ENCODE measurements at places on chromosomes 2 and 18.
A peak's percentile ranks its signal among the peaks of the same experiment; 100 is the strongest.

DNA sequence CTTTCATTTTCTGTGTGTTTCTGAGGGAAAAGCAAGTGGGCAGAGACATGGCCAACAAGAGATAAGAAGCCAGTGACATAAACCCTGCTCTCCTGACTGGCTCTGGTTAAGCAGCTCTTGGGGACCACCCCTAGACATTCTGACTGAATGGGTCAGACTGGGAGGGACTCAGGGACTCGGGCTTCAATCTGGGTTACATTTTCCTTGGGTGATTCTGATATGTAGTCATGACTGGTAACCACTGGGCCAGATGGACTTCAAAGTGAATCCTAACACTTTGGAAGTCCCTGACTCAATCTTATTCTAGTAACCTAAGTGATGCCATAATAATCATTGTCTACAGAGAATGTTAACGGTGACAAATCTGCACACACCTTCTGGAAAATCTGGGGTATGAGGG, 397.8 kb downstream of the NBAS start:
- no peak for DNase-seq

GRCh38 chr18:25880441-25880840, 210.0 kb downstream of the SS18 start:
- DNase-seq = no peak

GRCh38 chr2:203718087-203718486, 11.6 kb downstream of the CD28 start:
- DNase-seq = no peak

DNA sequence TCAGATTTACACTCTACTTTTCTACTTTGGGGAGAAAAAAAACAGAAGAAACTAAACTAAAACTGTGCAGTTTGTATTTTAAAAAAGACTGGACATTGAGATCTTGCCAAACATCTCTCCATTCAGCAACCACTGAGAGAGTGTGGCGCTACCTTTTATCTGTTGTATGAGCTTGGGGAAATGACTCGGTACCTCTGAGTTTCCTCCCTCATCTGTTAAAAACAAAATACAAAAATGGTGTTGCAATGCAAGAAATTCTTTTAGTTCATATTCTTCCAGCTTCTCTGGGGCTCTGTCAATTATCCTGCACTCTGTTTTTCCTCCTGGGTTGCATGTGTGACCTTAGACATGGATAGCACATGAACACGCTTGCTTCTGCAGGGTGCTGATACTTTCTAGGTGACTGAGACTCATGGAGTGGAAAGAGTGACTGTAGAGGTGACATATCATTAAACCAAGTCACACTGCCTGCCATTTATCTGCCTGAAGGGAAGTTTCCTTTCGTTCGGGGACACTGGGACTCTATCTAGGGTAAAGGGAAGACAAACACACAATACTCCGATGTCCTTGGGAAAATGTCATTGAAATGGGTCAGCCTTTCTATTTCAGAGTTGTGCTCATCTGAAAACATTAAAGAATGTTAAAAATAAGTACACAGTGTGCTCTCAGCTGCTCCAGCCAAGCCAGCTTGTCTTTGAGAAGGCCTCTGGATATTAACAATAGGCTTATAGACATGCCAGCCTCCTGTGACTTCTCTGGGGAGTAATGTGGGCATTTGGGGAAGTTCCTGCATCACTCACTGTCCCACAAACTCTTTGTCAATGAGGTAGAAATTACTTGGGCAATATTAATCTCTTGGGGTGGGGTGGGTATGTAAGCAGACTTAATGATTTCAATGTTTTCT, 91.4 kb downstream of the TRIB2 start:
- no peak for DNase-seq

GRCh38 chr2:235591921-235592320, 98.1 kb downstream of the AGAP1 start:
- no peak for DNase-seq

- no peak for DNase-seq
These were observed 49.3 kb downstream of the OLA1 start for GRCh38 chr2:174198846-174199564.

DNA sequence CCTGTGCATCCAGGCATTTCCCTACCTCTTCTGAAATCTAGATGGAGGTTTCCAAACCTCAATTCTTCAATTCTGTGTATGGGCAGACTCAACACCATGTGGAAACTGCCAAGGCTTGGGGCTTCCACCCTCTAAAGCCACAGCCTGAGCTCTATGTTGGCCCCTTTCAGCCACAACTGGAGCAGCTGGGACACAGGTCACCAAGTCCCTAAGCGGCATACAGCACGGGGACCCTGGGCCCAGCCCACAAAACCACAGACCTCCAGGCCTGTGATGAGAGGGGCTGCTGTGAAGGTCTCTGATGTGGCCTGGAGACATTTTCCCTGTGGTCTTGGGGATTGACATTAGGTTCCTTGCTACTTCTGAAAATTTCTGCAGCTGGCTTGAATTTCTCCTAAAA, 255.4 kb downstream of the TDRD15 start:
- DNase-seq = peak; percentile 30

DNA sequence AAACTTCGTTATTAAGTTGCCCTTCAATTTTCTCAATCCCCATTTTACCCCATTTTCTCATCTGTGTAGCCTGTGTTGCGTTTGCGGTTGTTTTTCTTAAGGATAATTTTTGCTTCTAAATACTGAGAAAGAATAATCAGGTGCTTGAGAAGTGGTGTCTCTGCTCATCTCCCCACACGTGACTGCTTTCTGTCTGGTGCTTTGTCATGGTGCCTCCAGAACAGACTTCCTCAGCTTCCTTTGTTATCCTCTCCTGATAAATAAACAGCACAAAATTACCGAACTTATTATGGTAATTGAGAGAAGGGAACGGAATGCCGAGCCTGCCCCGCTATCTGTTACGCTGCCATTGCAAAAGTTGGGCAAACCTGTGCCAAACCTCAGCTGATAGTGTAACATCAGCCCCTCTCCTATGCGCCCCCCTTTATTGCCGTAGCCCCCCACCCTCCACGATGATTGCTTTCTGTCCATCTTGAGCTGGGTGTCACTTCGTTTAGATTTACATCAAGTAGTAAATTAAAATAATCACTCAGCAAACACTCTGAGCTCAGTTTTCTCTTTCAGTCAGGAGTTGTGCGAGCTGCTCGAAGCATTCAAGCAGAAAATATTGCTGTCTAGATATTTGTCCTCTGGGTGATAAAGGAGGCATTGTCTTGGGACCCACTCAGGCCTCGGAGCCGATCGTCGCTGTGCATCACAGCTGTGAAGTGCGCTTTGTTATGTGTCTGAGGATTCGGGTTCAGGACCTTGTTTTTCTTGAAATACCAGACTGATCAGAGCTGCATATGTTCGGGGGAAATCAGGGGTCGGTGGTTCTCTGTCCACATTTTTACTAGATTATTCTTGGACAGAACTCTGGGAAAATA, 1008.5 kb upstream of the FANCL start:
- no peak for DNase-seq
